ENCODE measurements at places on chromosomes 4 and X. TPM values are rescaled to one million over a fixed set of nuclear protein-coding genes. Genes with fewer than 3 reads are reported as not detected.

GRCh38 chr4:113106108-113106507, 56.7 kb downstream of the ANK2 start:
- DNase-seq: no peak

GRCh38 chr4:136329042-136329662, 1203.1 kb downstream of the PCDH18 start:
- no peak for DNase-seq

DNA sequence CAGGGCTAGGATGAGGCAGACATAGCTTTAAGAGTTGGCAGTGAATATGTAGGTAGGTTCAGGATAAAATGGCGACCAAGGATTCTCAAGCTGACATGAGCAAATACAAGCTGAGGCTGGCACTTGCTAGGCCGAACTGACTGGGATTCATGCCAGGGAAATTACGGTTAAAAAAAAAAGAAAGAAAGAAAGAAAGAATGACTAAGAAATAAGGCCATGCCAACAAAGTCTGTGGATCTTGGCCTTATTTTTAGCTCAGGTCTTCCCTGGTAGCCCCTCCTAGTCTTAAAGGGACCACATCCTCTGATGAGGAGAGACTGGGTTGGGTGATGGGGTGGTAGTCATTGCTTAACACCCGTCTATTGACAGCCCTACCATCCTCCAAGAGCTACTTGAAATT, 64.4 kb upstream of the KLHL13 start:
- DNase-seq: no peak

- DNase-seq: no peak
Measured at GRCh38 chr4:142923619-142924018, 77.5 kb upstream of the INPP4B start.

The PCDH7 gene
- 0.60 TPM for polyA plus RNA-seq

DNA sequence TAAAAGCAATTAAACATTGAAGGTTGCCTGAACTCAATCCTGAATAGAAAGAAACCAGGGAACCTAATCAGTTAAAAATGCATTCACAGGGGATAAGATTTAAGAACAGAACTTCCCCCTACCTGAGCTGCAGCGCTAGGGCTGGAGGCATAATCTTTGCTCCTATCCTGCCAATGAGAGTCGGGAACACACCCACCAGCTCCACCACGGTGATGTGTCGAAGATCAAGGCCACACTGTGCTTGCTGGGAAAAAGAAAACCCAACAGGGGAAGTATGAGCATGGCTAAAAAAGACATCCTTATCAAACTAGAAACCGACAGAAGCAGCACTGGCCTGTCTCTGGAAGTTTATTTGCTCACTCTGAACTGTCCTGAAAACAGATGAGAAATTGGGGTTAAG, 66.3 kb downstream of the SRPX start:
- DNase-seq: no peak

DNA sequence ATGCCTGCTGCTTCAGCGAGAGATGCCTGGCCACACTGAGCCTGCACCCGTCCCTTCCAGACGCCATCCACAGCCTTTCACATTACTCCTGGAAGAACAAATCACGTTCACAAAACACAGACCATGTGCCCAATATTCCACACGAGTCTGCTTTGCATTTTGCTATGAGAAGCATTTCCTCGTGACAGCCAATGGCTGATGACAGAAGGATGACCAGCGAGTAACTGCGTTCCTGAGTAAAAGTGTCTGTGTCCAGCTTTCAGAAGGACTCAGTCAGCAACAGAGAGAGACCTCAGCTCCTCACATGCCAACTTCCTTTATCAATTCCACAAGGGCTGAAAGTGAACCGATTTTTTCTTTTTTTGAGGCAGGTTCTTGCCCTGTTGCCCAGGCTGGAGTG, 19.5 kb downstream of the NAT8L start:
- no peak for DNase-seq

- no peak for DNase-seq
Measured at GRCh38 chrX:15546745-15547144, 46.1 kb downstream of the BMX start.

GRCh38 chr4:168592676-168593075, 95.8 kb downstream of the PALLD start:
- no peak for DNase-seq

The CENPVL3 gene
- not detected for polyA plus RNA-seq

DNA sequence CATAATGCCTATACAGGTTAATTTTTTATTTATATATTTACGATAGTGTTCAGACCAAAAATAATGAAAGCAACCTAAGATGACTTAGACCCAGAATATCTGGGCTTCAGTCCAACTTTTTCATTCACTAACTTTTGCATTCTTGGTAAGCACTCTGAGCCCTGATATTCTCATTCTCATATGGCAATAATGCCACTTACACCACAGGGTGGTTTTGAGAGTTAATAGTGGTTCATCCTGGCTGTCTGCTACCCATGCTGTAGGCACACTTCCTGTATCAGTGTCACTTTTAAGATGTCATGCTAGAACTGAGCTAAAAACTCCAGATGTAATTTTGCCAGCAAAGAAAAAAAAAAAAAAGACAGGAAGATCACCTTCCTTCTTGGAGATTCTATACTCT, 508.7 kb upstream of the FMR1 start:
- no peak for DNase-seq

DNA sequence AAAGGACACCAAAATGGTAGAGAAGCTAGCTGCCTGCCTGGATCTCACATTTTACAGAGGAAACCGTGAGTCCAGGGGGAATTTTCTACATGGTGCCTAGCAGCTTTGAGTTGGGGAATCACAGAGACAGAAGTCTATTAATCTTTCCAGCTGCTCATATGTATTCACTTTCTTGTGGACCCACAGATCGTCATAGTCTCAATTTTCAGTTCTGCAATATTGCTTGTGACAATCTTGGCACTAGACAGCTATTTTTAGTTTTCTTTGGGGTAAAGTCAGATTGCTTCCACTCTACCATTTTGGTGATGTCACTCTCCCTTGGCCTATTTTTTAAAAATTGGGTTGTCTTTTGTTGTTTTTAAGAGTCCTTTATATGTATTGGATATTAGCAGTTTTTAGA, 233.4 kb upstream of the STK26 start:
- no peak for DNase-seq

The SLC10A7 gene
- polyA plus RNA-seq: 1.4 TPM

- no peak for DNase-seq
Measured at GRCh38 chrX:100424012-100424411, 13.9 kb upstream of the PCDH19 start.

DNA sequence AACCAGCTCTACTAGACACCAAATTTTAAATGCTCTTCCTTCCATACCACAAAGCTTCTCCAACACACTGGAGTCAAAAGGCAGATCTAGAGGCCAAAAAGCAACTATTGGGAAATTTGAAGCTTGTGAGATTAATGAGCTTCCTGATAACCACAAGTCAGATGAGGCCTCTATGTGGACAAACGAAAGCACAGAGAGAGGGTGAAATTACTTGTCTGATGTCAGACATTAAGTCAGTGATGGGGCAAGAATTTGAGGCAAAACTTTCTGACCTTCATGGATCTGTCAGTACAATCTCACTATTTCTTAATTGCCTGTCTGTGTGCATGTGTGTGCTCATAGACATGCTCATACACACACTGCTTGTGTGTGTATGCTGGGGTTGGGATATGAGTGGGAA, 103.6 kb downstream of the GUCY2F start:
- DNase-seq: no peak

- DNase-seq: no peak
Measured at GRCh38 chr4:101009471-101009870, 337.9 kb downstream of the PPP3CA start.

The GUCY1A1 gene
- 3.6 TPM for polyA plus RNA-seq

GRCh38 chr4:160318567-160319220, 1215.8 kb downstream of the RAPGEF2 start:
- DNase-seq: no peak

The P2RY8 gene
- polyA plus RNA-seq: not detected

DNA sequence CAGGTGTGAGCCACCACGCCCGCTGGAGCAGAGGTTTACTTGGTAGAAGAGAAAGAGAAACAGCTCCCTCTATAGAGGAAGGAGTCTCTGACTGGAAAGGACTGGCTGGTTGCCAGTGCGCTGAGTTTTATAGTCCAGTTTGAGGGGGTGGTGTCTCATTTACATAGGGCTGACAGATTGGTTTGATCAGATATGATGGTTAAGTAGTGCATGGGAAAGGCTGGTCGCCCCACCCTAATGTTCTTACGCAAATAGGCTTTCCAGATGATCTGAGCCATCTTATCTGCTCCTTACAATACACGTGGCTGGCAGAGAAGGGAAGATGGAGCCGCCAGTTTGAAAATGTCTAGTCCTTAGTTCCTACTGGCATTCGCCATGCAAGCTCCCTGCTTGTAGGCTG, 439.5 kb downstream of the NAF1 start:
- no peak for DNase-seq

GRCh38 chr4:70943114-70943513, 40.9 kb downstream of the MOB1B start:
- no peak for DNase-seq

DNA sequence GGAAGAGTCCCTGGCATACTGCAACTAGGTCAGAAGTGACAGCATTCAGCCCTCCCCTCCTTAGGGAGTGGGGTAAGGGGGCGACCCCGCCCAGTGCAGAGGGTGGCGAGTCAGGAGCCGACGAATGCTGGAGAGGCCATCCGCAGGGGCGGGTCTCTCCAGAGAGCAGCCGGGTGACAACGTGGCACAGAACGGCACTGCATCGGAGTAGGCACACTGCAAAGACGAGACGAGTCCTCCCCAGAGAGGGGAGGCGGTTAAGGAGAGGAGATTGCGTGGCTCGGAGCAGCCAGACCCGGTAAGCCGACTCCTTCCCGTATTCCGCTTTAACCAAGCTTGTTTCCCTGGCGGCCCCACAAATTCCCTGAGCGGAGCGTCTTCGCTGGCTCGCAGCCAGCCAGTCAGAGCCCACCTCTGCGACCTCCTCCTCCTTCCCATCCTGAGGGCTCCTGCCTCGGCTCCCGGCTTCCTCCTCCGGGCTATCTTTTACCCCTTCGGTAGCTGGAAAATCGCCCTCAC, 54.9 kb downstream of the LINC00632 start:
- peak; percentile 59 for DNase-seq

DNA sequence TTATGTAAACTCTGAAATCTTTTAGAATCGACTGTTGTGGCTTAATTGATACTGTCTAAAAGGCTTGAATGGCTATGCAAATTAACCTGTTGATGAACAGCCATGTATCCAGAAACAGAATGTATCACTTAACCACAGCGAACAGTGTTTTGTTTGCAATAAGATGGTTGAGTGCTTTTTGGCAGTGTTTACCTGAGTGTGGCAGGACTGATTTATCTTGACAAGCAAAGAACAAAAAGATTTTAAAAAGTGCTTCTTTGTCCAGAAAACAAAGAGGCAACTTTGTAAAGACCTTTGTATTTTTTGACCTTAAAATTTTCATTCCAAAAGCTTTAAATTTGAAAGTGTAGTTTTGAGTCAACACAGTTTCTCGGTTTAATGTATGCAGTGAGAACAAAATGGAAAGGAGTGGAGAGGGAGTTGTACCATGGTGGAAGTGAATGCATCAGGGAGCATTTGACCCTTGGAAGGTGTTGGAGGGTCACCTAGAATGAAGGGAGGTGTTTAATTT, 18.0 kb downstream of the ARHGAP10 start:
- DNase-seq: no peak

DNA sequence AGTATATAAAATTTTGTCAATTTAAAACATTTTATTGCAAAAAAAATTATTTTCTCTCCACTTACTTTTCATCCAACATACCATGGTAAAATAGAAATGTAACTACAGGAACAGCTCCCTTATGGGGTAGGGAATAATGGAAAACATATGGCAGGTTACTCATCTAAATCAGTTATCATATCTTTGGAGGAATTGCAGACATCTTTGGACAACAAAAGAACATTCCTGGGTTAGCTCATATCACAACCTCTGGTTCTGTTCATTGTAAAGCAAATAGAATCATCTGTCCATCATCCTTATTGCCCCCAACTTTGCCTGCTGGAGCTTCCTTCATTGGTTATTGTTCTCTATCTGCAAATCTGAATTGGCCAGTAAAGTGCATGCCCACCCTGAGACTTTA, 387.5 kb upstream of the GRID2 start:
- no peak for DNase-seq

The PUDP gene
- polyA plus RNA-seq: 18.2 TPM

DNA sequence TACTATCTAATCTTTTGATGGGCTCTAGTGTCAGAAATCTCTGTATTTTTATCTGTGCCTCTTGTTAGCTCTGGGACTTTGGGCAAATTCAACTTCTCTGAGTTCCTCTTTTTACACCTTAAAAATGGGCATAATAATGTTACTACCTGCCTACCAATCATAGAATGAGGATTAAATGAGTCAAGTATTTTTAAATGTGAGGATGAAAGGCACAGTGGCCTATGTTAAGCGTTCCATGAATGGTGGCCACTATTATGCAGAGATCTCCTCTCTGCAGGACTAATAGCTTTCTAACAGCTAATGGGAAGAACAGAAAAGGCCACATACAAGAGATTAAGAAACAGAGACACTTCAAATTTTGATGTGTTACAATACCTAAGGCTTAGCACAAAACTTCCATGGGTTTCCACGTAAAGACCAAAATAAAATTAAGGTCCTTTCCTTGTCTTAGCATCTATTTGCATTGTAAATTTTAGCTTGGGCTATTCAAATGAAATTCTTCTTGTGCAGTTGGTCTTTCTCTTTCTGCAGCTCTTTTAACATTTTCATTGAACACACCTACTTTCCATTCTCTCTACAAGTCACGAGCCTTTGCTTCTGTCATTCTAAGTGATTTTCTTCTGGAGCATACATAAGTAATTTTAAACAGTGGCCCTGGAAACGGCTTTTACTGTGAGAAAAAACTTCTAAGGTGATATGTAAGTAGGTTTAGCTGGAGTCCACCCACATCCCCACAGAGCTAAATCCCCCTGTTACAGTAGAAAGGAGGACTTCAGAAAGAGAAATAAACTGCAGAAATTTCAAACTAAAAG, 117.9 kb upstream of the MED14 start:
- no peak for DNase-seq

DNA sequence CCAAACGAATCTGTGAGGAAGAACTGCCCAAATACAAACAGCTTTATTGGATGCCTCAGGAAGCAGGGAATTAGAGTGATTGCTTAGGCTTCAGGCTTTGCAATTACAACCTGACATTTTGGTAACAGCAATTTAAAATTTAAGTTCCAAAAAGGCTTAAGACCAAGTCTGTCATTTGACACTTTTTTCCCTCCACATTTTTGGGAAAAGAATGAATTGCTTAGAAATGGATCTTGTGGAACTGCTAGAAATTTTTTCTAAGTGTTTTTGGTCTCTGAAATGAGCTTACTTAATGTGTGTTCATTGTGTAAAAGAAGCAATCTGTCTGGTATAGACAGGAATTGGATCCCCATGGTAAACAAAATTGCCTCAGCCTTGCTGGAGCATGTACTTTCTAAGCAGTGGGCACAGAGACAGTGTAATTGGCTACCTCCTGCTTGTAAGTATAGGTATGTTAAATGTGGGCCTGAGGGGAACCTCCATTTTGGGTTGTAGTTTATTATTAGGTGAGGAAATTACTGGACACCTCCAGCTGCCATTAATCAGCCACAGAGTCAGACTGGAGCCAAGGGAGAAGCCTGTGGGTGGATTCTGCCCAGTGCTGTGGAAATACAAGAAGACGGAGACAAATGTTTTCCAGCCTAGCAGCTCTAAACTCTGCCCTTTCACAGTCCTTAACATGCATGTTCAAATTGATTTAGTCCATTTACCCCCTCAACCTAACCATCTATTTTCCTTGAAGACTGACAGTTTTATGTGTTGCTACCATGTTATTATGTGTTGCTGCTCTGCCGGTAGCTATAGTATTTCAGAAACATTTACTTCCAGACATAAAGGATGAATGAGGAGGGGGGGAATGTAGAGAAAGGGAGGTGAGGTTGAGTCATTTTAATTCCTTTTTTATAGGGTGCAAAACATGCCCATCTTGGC, 473.0 kb downstream of the SPRY1 start:
- DNase-seq: peak; percentile 69

All from sigmoid colon (tissue), 7 donors.